ENCODE measurements at places on chromosomes 16 and 17.

DNA sequence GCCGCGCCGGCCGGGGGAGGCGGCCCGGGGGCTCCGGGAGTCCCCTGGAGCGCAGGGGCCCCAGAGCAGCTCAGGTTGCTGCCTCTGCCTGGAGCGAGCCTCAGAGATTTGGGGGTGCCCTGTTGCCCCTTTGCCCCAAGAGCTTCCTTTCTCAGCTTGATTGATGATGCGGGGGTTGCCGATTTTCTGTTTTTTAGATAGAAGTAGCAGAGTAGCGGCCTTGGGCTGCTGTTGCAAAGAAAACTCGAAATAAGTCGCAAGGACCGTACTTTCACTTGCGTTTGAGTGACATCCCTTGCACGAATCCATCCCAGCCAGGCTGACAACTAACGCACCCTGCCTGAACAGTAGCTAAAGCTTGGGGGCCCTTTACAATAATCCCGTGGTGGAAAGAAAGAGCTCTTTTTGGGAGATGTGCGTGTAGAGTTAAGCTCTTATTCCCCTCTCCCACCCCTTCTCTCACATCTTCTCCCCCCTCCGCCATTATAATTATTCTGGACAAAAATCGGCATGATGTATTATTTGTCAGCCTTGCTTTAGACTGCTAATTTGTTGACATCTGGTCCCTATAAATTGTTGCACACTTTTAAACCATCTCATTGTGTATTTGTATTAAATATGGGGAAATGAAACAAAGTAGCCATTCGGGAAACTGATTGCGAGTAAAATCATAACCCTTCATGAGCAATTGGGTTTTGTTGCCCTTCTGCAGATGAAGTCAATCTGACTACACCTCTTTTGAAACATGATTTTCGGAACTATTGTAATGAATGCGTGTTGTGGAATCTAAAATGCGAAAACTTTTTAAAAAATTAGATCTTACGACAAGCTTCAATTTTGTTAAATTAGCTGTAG lies 873 bp downstream of the USP10 start:
- no peak for DNase-seq

DNA sequence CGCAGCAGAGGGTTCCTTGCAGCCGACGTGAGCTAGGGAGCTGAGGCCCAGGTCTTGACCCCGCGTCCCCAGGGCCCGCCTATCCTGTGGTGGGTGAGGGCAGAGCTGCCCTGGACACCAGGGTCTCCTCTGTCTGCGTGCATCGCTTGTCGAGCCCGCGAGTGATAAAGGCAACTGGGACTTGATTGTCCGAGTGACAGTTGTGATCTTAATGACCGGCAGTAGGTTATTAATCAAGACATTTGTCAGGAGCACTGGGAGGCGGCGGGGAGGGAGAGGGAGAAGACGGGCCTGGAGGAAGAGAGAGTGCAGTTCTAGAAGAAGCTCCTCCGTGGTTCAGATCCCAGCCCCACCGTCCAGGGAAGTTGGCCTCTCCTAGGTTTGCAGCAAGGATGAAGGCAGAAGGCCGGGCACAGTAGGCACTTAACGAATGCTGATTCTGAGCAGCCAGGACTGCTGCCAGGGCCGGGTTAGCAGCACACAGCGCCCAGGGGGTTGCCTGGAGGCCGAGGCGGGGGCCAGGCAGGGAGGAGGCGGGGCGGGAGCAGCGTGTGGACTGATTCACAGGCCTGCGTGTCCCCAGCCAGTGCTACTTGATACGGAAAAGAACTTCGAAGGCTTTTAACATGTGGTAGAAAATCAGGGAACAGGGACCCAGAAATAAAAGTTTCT lies 11.3 kb upstream of the GSE1 start:
- DNase-seq: no peak

GRCh38 chr16:53773150-53773846 lies 69.3 kb downstream of the FTO start:
- DNase-seq: peak; percentile 56

GRCh38 chr16:47712276-47713224 lies 251.4 kb downstream of the PHKB start:
- DNase-seq: no peak

GRCh38 chr16:14635395-14636165 lies 2.8 kb downstream of the BFAR start:
- DNase-seq: no peak

DNA sequence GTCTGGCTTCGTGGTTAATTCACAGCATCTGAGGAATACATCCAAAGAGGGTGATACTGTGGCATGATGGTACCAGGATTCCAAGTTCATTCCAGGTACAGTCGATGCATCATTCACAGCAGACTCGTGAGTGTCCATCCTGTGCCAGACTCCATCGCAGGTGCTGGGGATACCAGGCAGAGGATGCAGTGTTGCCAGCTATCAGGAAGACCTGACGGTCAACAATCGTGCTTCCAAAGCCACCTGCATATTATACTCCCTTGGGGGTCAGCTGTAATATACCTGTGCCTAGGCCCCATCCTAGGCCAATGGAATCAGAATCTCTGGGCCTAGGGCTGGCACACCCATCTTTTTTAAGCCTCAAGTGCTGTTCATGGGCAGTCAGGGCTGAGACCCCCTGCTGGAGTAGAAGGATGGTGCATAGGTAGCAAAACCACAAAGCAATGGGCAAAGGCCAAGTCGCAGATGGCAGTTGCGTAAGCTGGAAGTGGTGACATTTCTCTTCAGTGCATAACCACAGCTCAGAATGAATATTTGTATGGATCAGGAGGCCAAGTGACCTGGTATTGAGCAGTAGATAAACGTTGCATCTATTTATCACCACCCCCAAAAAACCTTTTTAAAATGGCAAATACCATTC lies 42.9 kb upstream of the C16orf78 start:
- no peak for DNase-seq

- no peak for DNase-seq
Measured at GRCh38 chr17:29283961-29284360, 10.0 kb downstream of the NUFIP2 start.

GRCh38 chr16:86011532-86011931 lies 112.6 kb downstream of the IRF8 start:
- no peak for DNase-seq

GRCh38 chr16:75502916-75503605 lies 7.8 kb upstream of the CHST6 start:
- DNase-seq: no peak

DNA sequence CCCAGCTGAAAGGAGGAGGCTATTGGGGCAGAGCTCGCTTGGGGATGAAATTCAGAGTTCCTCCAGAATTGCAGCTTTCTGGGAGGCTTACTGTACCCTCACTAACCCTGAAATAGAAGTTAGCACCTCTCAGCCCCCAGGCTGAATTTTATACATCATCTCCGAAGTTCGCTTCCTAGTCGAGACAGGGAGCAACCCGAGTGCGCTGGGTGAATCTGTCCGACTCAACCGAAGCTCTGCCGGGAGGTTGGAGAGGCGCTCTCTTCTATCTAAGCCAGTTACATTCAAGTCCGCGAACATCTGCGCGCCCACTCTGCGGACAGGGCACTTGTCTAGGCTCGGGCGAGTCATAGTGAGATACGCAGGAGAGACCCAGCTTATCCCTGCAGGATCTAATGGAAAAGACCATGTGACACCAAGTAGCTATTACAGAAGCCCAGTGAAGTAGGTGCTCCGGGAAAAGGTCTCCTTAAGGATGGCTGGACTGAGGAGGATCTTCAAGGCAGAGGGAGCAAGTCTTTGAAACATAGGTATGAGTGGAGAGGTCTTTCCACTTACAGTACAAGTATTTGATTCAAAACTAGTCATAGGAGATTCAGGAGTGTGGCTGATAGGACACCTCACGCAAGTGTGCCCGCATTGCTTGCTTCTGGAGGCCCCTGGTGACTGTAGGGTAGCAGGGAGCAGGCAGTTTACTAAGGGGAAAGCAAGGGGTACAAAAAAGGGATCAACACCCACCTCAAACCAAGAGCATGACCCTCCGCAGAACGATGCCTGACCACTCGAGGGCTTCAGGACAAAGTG lies 646 bp upstream of the HES7 start:
- no peak for DNase-seq

- no peak for DNase-seq
Measured at GRCh38 chr17:78779850-78780249, 2.2 kb downstream of the CYTH1 start.

GRCh38 chr17:57609125-57609877 lies 135.8 kb downstream of the CCDC182 start:
- DNase-seq: no peak

DNA sequence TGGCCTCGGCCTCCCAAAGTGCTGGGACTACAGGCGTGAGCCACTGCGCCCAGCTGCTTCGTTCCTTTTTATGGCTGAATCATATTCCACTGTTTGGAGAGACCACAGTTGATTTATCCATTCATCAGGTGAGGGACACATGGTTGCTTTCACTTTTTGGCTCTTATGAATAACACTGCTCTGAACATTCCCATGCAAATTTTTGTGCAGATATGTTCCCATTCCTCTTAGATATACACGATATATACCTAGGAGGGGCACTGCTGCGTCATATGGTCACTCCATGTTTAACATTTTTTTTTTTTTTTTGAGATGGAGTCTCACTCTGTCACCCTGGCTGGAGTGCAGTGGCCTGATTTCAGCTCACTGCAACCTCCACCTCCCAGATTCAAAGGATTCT lies 13.9 kb upstream of the GLIS2 start:
- DNase-seq: no peak

- DNase-seq: no peak
Measured at GRCh38 chr17:27384261-27384701, 72.0 kb upstream of the KSR1 start.

GRCh38 chr17:13597723-13598347 lies 3.9 kb downstream of the HS3ST3A1 start:
- DNase-seq: peak; percentile 17

- no peak for DNase-seq
Measured at GRCh38 chr17:17322516-17323510, 19.6 kb downstream of the NT5M start.

DNA sequence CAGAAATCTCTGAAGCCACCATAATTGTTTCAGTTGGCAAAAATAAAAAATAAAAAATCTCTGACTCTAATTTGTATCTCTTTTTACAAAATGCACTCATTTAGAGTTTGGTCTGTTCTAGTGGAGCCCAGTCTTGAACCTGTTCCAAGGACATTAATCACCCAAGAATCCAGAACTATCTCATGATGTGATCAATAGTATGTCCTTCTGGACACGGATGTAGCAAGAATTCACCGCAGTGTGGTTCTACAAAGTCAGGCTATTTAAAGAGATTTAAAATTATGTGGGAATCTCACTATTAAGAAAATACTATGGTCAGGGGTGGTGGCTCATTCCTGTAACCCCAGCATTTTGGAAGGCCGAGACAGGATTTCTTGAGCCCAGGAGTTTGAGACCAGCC lies 21.8 kb upstream of the ANKFN1 start:
- DNase-seq: no peak

- DNase-seq: peak; percentile 13
Measured at GRCh38 chr16:10256784-10257641, 74.8 kb upstream of the GRIN2A start.

- DNase-seq: no peak
Measured at GRCh38 chr16:79839466-79840341, 239.2 kb upstream of the MAF start.

GRCh38 chr16:70454222-70455034 lies at the start of gene FCSK:
TSS of gene FCSK (plus strand) at chr16:70454595. CDS start at chr16:70463191, 8,596 bp downstream.
- DNase-seq: peak; percentile 26

DNA sequence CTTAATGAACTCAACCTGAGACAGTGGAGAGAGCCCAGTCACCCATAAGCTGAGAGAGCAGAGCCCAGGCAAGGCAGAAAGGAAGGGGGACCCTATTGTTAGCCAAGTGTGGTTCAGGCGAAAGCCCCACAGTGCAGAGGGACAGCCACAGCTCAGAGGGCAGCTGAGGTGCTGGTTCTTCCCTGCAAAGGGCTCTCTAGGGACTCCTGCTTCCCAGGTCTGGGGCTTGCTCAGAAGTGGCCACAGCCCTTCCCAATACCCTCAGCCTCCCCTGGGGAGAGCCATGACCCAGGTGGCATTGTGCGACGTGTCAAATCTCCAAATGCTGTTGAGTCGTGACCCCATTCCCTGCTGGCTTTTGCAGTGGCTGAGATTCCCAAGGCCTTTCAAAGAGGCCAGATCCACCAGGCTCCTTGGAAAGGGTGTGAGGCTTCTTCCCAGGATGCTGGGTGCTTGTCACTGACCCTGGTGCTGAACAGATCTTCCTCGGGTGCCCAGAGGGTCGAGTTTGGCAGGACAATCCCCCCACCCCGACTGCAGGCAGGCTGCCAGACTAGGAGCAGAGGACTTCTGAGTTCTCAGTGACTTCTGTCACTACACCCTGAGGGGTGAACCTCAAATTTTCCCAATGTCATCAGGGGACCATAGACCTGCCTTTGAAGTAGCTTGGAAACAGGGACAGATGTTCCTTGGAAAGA lies 2.5 kb upstream of the CCL17 start:
- no peak for DNase-seq

DNA sequence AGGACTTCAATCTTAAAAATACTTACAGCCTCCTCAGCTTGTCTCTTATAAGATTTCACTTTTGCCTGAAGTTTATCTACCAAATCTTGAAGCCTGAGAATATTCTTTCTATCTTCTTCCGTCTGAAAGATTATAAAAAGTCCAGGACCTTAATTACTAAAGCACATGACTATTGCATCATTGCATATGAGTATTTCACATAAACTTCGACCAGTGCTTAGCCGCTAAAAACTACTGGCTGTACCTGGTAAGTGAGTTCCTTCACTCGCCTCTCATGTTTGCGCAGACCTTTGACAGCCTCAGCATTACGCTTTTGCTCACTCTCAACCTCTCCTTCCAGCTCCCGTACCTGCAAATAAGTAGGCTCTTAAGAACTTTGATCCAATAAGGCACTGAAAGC lies 4.7 kb upstream of the MYH1 start:
- no peak for DNase-seq

GRCh38 chr16:85420501-85421337 lies 192.4 kb upstream of the GSE1 start:
- no peak for DNase-seq

DNA sequence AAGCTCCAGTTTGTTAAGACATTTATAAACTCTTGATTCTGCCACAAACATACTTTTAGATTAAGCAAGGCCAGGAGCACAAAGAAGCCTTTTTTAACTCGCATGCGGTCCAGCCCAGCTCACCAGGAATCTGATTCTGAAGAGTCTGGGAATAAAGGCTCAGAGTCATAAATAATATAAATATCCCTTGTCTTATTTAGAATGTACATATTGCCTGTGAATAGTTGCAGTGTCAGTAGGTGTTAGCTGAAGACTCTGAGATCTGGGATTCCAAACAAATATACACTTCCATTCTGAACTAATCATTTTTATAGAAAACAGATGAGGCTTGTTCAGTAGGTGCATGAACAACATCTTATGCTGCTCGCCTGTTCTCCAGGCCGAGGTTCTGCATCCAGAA lies 59.1 kb upstream of the ELAC2 start:
- DNase-seq: no peak

GRCh38 chr17:29622337-29623282 lies at the start of gene CORO6:
TSS of gene CORO6 (minus strand) at chr17:29622912. CDS start at chr17:29621421, 1,491 bp downstream.
- DNase-seq: peak; percentile 35

Data from NCI-H748 treated with DMSO at 0.1 percent for 48 hours (cell line).